ENCODE measurements at places on chromosomes 1 and 21.
A peak's percentile ranks its signal among the peaks of the same experiment; 100 is the strongest.

DNA sequence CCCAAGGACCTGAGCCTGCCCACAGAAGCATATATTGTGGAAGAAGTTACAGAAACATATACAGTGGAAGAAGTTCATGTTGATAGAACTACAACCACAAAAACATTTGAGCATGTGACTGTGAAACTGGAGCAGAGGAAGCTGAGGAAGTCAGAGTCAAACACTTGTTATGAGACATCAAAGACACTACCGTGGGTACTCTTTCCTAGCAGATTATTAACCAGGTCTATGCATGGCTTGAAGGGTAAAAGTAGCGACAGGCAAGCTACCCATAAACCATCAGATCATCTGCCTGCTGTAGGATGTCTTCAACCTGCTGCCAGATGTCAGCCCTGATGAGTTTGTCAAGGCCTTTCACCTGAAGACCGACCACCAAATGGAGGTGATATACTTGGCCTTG is 35.8 kb downstream of the IVNS1ABP start:
- DNase-seq: no peak

DNA sequence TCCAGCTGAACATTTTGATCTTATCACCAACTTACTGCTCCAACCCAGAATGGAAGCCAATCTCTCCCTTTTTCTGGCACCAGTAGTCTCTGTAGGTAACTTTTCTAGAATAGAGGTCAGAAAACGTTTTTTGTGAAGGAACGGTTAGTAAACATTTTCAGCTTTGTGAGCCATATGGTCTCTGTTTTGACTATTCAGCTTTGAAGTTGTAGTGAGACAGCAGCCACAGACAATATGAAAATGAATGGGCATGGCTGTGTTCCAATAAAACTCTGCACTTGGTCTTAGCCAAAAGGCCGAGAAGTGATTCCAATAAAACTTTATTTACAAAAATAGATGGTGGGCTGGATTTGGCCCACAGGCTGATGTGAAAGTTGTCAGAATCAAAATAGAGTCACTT is 28.9 kb downstream of the MAP10 start:
- no peak for DNase-seq

- no peak for DNase-seq
Measured at GRCh38 chr21:15011967-15012366, 52.8 kb downstream of the NRIP1 start.

GRCh38 chr1:906600-907420 is 16.9 kb upstream of the SAMD11 start:
- no peak for DNase-seq

DNA sequence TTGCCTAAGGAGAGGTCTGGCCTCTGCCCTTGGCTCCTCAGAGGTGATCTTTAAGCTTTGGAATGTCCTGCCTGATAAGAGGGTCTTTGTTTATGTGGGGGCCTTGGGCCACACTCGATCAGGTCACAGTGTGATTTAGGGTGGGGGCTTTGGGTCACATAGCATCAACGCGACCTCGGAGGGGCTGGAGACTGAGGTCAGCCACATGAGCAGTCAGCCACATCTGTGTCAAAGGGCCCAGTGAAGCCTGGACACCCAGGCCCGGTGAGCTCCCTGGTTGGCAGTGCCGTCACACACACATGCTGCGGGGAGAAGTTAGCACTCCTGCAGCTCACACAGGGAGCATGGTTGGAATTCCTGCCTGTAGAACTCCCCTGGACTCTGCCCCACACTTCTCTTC is 345.0 kb downstream of the NPHP4 start:
- DNase-seq: no peak

- no peak for DNase-seq
Measured at GRCh38 chr1:232183802-232184201, 446.1 kb downstream of the SIPA1L2 start.

- no peak for DNase-seq
Measured at GRCh38 chr1:9440261-9440660, 99.0 kb upstream of the SLC25A33 start.

- no peak for DNase-seq
Measured at GRCh38 chr1:223843934-223844786, 1.6 kb downstream of the TP53BP2 start.

GRCh38 chr21:31670070-31670469 is 10.6 kb downstream of the SOD1 start:
- no peak for DNase-seq

- no peak for DNase-seq
Measured at GRCh38 chr1:46030074-46030870, 102.2 kb downstream of the PIK3R3 start.

DNA sequence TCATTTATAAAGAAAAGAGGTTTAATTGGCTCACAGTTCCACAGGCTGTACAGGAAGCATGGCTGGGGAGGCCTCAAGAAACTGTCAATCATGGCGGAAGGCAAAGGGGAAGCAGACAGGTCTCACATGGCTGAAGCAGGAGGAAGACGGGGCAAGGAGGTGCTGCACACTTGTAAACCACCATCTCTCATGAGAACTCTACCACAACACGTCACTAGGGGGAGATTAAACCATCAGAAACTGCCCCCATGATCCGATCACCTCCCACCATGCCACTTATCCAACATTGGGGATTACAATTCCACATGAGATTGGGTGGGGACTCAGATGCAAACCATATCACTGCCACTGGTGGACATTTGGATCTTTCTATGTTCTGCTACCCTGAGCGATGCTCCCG is 351.4 kb downstream of the NPHP4 start:
- no peak for DNase-seq

DNA sequence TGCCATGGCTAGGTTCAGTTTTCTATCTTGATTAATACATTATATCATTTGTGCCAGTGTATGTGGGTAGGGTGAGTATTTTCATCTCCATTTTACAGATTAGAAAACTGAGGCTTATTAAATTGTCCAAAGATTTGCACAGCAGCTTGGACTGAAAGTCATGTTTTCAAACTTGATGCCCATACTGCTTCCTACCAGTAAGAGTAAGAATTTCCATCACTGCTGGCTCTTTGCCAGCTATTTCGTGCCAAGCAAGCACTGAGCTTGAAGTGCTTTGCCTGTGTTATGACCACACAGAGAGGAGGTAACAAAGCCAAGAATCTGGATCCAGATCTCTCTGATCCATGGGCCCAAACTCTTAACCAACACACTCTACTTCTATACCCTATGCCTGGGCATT is 295.0 kb downstream of the VAV3 start:
- peak; percentile 72 for DNase-seq

DNA sequence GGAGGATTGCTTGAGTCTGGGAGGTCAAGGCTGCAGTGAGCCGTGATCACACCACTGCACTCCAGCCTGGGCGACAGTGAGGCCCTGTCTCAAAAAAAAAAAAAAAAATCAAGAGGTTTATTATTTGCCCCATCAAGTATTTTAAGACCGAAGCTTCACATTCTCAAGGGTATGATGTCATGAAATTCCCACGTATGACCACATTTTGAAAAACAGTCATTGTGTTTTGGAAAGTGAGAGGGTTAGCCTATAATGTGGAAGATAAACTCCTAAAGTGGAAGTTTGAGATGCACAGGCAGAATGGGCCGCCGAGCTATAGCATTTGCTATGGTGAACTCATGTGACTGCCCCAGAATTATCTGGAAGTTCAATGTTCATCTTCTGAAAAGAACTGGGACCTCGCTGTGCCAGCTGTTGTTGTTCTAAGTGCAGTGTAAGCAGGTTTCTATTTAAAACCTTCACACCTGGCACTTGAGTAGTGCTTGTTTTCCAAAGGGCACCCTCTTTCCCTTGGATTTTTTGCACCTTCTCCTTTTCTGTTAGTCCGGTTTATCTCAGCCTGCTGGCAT is 96.9 kb upstream of the SLC25A33 start:
- DNase-seq: peak; percentile 5

DNA sequence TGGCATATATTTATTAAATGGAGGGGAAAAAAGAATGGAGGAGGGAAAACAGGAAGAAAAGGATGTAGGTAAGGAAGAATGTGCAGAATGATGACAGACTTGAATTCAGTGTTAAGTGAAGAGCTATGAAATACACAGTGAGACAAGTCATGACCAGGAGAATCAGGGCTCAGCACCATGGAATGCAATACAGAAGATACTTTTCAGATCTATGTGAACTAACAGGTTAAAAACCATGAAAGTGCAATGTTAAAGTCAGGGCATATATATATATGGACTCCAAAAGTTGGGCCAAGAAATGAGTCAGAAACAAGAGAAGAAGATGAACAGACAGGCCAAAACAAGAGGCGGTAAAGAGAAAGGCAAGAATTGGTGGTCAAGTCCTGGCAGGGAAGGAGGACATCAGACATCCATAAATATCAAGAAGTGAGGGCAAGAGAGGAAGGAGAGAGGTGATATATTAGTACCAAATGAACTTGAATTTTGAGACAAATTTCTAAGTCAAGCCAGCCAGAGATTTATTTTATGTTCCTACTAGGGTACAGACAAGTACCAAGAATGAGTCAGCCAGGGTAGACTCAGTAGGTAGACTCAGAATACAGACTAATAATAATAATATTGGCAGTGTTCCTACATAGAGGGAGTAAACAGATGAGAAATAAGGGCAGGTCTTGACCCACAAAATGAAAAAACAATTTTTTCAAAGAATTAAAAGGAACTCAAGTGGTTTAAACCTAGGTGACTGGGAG is 39.5 kb upstream of the MCOLN3 start:
- no peak for DNase-seq

GRCh38 chr1:160836981-160837557 is 25.6 kb downstream of the CD244 start:
- no peak for DNase-seq

DNA sequence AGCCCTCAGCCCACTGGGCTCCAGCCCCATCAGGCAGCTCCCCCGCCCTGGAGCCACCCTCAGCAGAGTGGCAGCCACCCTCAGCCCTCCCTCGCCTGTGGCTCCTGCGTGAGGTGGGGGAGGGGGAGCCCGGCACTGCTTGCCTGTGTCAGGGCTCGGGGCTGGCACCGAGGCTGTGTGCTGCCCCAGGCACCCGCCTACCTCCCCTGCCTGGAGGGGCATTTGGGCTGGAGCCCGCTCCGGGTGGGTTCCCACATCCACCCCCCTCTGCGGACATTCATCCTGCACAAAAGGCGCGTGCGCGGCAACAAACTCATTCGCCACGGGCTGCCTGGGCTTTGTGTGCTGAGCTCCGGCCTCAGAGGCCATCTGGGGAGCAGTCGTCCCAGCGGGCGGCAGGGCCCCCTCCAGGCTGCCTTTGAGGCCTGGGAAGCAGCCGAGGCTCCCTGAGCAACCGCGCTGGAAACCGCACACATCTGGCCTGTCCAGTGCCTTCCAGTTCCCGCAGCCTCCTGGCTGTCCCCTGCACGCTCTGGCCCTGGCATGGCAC is 12.6 kb upstream of the TNFRSF14 start:
- DNase-seq: peak; percentile 30

- no peak for DNase-seq
Measured at GRCh38 chr1:204974327-204974726, 68.7 kb upstream of the CNTN2 start.

DNA sequence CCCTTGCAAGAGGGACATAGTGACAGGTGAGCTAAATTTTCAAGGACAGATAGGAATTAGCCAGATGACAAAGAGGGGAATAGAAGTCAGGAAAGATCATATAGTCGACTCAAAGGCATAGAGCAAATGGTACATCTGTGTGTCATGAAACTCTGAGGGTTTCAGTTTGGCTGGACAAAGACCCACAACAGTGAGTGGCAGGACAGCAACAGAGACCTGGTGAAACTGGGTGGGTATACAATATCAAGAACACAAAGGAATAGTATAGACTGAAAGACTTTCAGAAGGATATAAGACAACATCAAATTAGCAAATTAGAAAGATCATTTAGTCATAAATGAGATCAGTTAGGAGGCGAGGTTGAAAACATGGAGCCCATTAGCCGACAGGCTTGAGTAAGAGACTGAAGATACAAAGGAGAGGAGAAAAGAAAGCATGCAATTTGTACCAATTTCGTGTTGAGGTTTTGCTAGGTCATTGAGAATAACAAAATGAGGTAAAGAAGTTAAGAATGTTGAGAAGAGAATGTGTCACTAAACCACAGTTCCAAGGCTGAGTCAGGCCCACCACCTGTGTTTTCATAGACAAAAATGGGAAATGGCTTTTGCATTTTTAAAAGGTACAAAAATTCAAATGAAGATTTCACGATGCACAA is 213.8 kb downstream of the HHIPL2 start:
- no peak for DNase-seq

GRCh38 chr21:32132881-32133280 is 146.0 kb downstream of the MIS18A start:
- no peak for DNase-seq

DNA sequence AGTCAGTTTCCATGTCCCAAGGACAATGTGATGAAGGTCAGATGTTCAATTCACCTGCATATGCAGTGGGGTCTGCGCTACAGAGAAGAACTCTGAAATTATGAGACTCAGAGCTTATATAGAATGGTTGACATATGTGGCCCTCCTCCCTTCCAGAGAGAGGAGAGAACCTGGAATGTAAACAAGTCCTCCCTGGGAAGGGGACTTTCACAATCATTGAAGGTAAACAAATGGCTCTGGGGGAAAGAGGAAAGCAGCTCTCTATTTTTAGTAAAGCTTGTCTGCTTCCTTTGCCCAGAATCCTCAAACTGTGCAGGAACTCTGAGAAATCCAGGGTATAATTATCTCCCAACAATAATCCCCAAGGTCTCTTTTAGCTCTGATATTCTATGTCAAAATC is 9.8 kb downstream of the OVGP1 start:
- no peak for DNase-seq

DNA sequence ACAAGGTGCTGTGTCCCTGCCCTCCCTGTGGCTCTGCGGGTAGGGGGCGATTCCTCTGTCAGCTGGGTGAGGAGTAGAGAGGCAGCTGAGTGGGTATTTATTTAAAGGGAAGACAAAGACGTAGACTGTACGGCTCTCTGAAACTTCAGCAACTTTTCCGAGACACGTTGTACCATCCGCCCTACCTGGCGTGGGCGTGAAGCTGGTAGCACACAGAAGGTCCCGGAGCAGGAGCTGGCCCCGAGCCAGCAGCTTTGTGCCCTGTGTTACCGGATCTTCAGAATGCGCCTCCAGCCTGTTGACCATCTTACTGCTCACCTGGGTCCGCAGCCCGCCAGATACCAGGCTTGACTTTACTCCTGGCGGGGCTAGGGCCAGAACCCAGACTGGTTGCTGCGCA is 34.9 kb downstream of the PRKCZ start:
- DNase-seq: no peak

- no peak for DNase-seq
Measured at GRCh38 chr1:54866801-54867716, 19.9 kb downstream of the DHCR24 start.

DNA sequence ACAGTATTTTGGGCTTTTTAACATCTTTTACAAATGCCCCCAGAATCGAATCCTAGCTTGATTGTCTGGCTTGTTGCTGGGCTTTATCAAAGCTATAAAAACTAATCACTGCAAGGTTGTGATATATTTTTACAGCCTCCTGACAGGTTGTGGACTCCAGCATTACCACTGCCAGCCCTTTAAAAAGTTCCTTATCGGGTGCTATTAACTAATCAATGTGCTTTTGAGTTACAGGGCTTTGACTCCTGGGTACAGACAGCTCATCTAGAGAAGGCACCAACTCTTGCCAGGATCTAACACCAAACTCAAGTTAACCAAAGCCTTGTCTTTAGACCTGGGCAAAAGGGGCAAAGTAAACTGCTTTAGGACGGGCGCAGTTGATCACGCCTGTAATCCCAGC is 16.6 kb downstream of the GON4L start:
- no peak for DNase-seq

- no peak for DNase-seq
Measured at GRCh38 chr1:3778590-3779264, 6.2 kb downstream of the SMIM1 start.

GRCh38 chr1:3319874-3320245 is 134.6 kb upstream of the ARHGEF16 start:
- peak; percentile 54 for DNase-seq

- no peak for DNase-seq
Measured at GRCh38 chr1:19764848-19765247, 34.9 kb downstream of the TMCO4 start.

GRCh38 chr1:57007948-57008347 is 42.1 kb upstream of the C8B start:
- no peak for DNase-seq
